ENCODE measurements at places on chromosomes 3 and 15.
A peak's percentile ranks its signal among the peaks of the same experiment; 100 is the strongest.

DNA sequence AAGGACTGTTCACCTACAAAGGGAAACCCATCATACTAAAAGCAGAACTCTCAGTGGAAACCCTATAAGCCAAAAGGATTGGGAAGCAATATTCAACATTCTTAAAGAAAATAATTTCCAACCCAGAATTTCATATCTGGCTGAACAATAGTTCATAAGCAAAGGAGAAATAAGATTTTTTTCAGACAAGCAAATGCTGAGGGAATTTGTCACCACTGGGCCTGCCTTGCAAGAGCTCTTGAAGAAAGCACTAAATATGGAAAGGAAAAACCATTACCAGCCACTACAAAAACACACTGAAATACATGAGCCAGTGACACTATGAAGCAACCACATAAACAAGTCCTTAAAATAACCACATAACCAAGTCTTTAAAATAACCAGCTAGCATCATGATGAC is 28.9 kb upstream of the DCBLD2 start:
- DNase-seq: no peak

DNA sequence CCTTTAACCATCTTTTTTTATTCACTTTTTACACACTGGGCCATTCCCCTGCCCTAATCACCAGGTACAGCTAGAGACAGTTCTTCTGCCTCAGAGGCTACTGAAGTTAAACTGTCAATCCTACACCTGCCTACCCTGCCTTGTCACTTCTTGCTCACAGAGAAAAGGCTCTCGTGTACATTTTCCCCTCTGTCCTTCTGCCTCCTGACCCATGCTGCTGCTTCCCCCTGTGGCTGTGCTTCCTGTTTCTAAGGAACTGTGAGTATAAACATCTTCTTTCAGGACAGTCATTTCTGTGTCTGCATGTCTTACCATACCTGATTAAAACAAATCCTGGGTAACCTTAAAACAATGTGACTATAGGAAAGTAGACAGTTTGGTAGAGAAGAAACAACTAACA is 236.4 kb upstream of the MRPL3 start:
- DNase-seq: no peak

- no peak for DNase-seq
These were observed 147.0 kb downstream of the PDE8A start for GRCh38 chr15:85128621-85129020.

DNA sequence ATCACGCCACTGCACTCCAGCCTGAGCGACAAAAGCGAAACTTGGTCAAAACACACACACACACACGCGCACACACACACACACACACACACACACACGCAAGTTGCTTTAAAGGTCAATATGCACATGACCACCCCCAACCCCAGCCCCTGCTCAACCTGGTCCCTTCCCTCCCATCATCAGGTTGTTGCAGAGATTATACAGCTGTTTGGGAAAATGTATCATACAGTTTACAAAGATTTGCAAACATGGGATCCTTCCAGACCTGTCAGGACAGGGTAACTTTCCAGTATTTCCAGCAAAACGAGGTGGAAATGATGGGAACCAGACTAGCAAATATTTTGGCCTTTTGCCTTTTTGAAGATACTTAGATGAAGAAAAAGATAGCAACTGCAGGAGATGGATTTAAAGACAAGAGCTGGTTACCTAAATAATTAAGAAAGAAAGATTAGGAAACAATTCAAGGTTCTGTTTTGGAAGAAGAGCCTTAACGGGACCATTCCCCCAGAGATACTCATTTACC is 80.2 kb downstream of the TNIK start:
- DNase-seq: no peak

DNA sequence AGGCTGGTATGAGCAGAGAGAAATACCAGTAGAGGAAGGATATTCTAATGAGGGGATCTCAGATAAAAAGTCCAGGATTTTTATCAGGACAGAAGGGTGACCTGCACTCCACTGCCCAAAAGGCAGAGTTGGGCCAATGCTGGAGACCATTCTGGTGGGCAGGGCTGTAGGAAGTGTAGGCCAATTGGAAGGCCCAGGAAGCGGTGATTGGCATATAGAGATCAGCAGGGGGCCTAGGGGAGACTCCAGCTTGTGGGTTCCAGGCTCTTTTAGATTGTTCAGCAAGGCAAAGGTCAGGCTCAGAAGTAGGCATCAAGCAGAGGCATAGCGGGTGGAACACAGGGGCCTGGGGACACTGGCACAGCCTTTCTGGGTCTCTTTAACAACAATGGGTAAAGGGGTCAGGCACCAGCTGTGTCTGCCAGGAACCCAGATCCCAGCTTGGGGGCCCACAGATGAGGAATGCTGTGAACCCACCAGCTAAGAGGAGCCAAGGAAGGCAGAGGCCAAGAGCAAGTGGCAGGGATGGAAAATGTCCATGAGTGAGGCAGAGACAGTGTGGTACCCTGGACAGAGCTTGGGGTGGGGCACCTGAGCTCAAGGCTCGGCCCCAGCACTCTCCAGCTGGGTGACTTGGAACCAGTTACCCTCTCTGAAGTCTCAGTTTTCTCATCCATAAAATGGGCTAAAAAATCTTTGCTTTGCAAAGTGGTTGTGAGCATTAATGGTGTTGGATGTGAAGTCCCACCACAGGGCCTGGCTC is 27.0 kb upstream of the RASGRF1 start:
- no peak for DNase-seq

DNA sequence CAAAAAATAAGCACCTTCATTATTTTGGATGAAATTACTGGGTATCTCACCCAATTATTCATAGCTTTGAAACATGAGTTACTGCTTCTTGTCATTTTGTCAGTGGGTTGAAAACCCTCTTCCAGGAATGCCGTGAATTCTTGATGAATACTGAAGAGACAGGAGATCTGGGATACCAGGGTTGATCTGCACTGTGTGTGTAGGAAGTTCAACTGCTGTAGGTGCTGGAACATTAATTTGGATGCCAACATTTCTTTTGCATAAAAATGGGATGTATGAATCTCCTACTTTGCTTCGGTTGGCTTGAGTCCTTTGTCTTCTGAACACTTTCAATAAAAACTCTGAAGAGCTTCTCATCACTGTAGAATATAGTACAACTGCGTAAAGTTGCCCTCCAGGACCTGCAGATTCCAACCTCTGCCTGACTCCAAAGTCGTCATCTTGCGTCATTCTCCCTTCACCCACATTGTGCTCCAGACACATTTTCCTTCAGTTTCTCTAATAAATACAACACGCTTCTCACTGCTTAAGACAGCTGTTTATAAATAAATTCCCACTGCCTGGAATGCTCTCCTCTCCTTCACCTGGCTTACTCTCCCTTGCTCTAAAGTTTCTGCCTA is 312.7 kb upstream of the TGFBR2 start:
- DNase-seq: no peak

- no peak for DNase-seq
These were observed 24.0 kb downstream of the RMDN3 start for GRCh38 chr15:40731034-40731433.

DNA sequence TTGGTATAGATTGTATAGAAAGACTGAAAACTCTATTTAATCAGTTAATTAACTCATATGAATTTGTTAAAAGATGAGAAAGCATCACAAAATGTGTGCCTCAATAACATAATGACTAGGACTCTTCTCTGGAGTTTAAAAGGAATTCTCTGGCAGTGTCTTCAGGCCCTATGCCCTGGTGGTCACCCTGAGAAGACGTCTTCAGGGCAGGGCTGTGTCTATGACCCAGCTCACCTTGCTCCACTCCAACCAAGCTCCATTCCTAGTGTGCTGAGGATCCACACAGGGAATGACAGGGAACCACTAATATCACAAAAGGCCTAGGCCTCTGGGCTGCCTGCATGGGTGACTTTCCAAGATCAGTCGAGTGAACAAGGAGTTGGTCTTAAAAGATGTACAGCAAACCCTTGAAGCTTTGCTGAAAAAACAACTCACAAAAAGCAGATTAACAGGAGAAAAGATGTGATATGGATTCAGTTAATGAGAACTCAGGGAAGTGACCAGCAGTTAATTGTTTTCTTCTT is 156.6 kb downstream of the SNRK start:
- no peak for DNase-seq

- DNase-seq: no peak
These were observed 61.6 kb downstream of the RAB7A start for GRCh38 chr3:128787256-128788253.

- DNase-seq: no peak
These were observed 4.1 kb upstream of the CLPX start for GRCh38 chr15:65189102-65189740.

- DNase-seq: no peak
These were observed 74.1 kb upstream of the GOLGA8B start for GRCh38 chr15:34657469-34658127.

- DNase-seq: no peak
These were observed 41.6 kb downstream of the MB21D2 start for GRCh38 chr3:192875971-192876565.

DNA sequence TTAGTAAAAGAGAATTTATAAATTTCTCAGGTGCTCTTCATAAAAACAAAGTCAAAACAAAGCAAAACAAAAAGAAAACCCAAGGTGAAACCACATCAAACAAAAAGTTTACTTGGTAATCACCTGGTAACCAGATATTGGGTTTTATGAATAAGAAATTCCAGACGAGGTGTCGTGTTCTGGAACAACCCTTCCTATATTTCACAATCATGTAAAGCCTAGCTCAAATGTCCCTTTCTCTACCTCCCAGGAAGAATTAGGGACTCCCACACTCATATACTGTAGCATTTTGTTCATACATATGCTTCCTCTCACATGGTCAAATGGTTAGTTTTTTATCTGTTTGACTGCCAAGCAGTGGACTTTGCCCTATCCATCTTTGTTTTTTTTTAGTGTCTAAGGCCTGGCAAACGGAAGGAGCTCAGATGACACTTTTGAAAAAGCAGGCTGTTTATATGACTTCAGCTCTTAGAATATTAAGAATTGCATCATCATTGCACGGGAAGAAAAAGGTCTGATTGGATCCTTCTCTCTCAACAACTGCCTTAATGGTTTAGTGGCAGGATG is 326.7 kb upstream of the TBL1XR1 start:
- no peak for DNase-seq

- no peak for DNase-seq
These were observed 348.5 kb upstream of the PROK2 start for GRCh38 chr3:72133329-72134011.

- no peak for DNase-seq
These were observed 40.6 kb downstream of the ITPR1 start for GRCh38 chr3:4533489-4534443.

GRCh38 chr3:107810171-107811071 is 280.4 kb downstream of the CD47 start:
- DNase-seq: no peak

GRCh38 chr3:7346364-7346763 is 485.4 kb downstream of the GRM7 start:
- DNase-seq: no peak

DNA sequence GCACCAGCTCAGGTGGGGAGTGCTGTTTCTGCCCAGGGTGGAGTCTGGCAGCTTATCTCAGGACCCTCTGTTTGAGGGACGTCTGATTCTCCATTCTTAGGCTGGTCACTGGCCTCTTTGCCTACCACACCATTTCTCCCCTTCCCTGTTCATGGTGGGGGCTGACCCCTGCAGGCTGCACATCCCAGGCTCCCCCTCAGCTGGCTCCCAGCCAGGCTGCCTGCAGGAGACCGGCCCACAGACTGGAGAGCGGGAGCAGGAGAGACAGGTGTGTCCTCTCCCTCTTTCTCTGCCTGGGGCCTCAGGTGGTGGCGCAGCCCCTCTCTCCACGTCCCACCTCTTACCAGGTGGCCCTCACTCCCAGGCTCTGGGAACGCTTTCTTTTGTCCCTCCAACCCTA is 60.8 kb downstream of the RAB11A start:
- no peak for DNase-seq

GRCh38 chr15:42401544-42402454 is 42.5 kb downstream of the CAPN3 start:
- DNase-seq: no peak

DNA sequence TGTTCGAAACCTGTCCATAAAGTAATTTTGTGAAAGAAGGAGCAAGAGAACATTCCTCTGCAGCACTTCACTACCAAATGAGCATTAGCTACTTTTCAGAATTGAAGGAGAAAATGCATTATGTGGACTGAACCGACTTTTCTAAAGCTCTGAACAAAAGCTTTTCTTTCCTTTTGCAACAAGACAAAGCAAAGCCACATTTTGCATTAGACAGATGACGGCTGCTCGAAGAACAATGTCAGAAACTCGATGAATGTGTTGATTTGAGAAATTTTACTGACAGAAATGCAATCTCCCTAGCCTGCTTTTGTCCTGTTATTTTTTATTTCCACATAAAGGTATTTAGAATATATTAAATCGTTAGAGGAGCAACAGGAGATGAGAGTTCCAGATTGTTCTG is 44.4 kb downstream of the AGTR1 start:
- no peak for DNase-seq

GRCh38 chr15:90818251-90819210 is 49.9 kb upstream of the FURIN start:
- DNase-seq: peak; percentile 8

GRCh38 chr15:69758810-69759790 is 306.5 kb downstream of the RPLP1 start:
- DNase-seq: peak; percentile 33

- no peak for DNase-seq
These were observed 24.7 kb upstream of the DUSP7 start for GRCh38 chr3:52080830-52081719.

- DNase-seq: no peak
These were observed 159.7 kb downstream of the RSL24D1 start for GRCh38 chr15:55037071-55037470.

DNA sequence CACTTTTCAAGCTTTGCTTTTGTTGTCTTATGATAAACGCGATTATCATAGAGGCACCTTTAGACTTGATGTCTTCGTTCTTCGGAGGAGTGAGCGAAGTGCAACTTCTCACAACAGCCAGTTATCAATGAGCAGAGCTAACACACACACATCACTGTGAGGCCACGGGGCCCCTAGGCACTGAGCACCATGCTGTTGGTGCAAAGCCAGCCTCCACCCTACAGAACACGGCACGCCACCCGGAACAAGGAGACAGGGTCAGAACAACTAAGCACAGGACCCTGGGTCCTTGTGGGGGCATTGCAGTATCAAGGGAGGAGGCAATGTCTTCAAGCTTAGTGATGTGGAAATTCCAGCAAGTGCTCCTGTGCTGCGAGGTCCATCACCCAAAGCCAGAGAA is 244.5 kb downstream of the OCA2 start:
- no peak for DNase-seq

- DNase-seq: no peak
These were observed 129.9 kb upstream of the HES1 start for GRCh38 chr3:194005930-194006501.

DNA sequence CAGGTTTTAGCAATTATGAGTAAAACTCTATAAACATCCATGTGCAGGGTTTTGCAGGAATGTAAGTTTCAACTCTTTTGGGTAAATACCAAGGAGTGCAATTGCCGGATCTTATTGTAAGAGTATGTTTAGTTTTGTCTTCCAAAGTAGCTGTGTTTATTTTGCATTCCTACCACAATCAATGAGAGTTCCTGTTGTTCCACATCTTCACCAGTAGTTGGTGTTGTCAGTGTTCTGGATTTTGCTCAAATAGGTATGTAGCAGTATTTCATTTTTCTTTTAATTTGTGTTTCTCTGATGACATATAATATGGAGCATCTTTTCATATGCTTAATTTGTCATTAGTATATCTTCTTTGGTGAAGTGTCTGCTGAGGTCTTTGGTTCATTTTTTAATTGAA is 185.1 kb upstream of the GALNT15 start:
- no peak for DNase-seq

- peak; percentile 46 for DNase-seq
These were observed 1.9 kb downstream of the KLF13 start for GRCh38 chr15:31328428-31328968.

Data from activated naive CD4-positive, alpha-beta T cell (primary cell).